ENCODE measurements at places on chromosomes 3 and 15. TPM values are rescaled to one million over a fixed set of nuclear protein-coding genes. Genes with fewer than 3 reads are reported as not detected.
A peak's percentile ranks its signal among the peaks of the same experiment; 100 is the strongest.

DNA sequence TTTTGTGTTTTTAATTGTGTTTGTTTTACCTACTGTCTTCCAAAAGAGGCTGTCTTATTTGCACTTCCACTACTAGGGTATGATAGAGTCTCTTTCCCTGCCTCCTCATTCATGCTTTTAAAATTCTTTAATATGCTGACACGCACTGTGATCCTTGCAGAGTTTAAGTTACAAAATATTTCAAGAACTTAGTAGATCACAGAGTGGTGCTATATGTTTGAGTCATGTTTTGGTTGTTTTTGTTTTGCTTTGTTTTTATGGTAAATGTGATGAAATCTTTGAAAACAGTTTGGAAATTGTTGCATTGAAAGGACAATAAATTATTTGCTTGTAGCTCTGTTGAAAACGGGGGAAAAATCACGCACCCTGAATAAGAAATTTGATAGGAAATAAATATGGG, 5.9 kb upstream of the ABHD10 start:
- DNase-seq = no peak
- H3K27ac ChIP-seq = no peak overlapping the region
- no peaks in the 10 kb centered on the region for H3K27me3 ChIP-seq
- H3K4me1 ChIP-seq = no peaks in the 10 kb centered on the region
- H3K36me3 ChIP-seq = no peaks in the 10 kb centered on the region
- H3K4me3 ChIP-seq = no peak overlapping the region

GRCh38 chr15:61441891-61442290, 212.8 kb upstream of the RORA start:
- no peaks in the 10 kb centered on the region for H3K4me1 ChIP-seq
- no peaks in the 10 kb centered on the region for H3K36me3 ChIP-seq
- no peaks in the 10 kb centered on the region for H3K27me3 ChIP-seq
- H3K27ac ChIP-seq = no peak overlapping the region

DNA sequence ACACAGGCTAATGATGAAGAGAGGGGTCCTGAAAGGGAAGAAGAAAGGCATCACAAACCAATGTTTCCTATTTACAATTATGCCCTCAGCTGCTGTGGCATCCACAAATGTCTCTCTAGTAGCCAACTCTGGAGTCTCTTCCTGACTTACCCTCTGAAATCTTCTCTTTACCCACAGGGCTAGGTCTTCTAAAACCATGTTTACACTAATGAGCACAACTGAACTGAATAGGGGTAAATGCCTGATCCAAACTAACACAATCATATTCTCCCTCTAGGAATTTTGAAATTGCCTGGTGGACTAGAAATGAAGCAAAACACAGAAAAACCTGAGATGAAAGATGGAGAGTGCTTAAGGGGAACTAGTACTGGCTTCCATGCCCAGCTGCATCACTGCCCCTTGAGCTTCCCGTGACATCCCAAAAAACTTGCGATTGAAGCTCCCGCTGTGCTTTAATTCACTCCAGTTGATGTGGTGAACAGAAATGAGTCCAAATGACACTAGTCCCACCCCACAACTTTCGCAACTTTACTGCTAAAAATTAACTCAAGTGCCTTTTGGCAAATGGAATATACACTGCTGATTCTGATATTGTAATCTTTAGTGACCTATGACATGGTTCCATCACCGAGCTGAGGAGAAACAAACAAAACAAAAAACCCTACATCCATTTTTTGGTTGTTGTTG, 32.8 kb downstream of the CFAP20DC start:
- H3K4me3 ChIP-seq = no peak overlapping the region
- no peak for DNase-seq
- H3K36me3 ChIP-seq = no peaks in the 10 kb centered on the region
- H3K27me3 ChIP-seq = no peaks in the 10 kb centered on the region
- H3K4me1 ChIP-seq = no peaks in the 10 kb centered on the region
- H3K27ac ChIP-seq = no peak overlapping the region

The PLD1 gene
- total RNA-seq = 6.7 TPM

The ATP2B2 gene
- total RNA-seq = 0.35 TPM

GRCh38 chr15:39473298-39473947, 107.5 kb upstream of the THBS1 start:
- H3K27ac ChIP-seq = no peak overlapping the region
- H3K4me3 ChIP-seq = no peak overlapping the region
- no peaks in the 10 kb centered on the region for H3K27me3 ChIP-seq
- no peaks in the 10 kb centered on the region for H3K4me1 ChIP-seq

The CTXND1 gene
- total RNA-seq = not detected

- no peaks in the 10 kb centered on the region for H3K4me1 ChIP-seq
- H3K27ac ChIP-seq = no peak overlapping the region
- H3K36me3 ChIP-seq = no peaks in the 10 kb centered on the region
- H3K27me3 ChIP-seq = no peaks in the 10 kb centered on the region
Measured at GRCh38 chr3:75224412-75224811, 439.7 kb upstream of the FRG2C start.

- no peaks in the 10 kb centered on the region for H3K27me3 ChIP-seq
- no peak for DNase-seq
- no peaks in the 10 kb centered on the region for H3K4me1 ChIP-seq
Measured at GRCh38 chr3:12507591-12508281, 23.5 kb downstream of the TSEN2 start.

The GPR149 gene
- not detected for total RNA-seq

DNA sequence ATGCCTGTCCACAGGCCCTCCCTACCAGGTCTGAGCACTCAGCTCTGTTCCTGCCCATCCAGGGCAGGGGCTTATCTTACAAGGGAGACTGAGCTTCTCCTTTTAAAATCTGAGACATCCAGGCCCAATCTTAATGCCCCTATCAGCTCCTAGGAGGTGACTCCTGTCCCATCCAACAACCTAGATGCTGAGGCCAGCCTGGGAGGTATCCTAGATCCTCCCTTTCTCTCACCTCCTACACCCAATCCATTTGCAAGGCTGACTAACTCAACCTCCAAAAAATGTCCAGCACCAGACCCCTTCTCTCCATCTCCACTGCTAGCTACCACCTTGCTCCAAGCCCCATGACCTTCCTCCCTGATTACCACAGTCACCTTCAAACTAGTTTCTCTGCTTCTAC, 17.4 kb downstream of the LHFPL4 start:
- H3K4me3 ChIP-seq = no peak overlapping the region
- no peaks in the 10 kb centered on the region for H3K4me1 ChIP-seq

The SAMMSON gene
- total RNA-seq = not detected

- no peaks in the 10 kb centered on the region for H3K27me3 ChIP-seq
- DNase-seq = no peak
- no peak overlapping the region for H3K27ac ChIP-seq
- H3K4me3 ChIP-seq = no peak overlapping the region
Measured at GRCh38 chr15:63191895-63192618, 2.7 kb downstream of the RAB8B start.

DNA sequence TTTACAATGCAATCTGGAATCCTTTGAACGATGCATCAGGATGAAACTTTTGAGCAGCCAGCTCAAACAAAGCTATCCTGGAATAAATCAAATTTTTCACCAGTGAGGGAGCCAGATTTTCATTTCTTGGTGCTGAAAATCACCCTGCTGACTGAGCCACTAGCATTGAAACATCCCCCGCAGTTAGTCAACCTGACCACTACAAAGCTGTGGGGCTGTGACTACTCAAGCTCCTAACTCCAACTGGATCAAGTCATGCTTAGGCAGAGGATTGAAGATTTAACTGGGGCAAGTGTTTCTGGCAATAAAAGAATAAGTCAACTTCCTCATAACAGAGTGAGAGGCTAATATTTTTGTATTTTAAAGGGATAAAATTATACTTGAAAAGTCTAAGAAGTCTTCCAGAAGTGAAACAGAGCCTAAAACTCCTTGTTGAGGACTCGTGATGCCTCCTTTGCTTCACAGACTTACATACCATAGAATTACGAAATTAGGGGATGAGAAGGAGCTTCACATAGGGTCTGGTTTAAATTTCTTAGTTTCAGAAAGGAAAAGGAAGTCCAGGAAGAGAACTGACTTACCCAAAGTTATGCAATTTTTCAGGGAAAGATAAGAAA, 177.8 kb downstream of the SERPINI1 start:
- H3K27me3 ChIP-seq = no peaks in the 10 kb centered on the region
- no peak overlapping the region for H3K4me3 ChIP-seq
- peak; percentile 77 for DNase-seq
- H3K27ac ChIP-seq = no peak overlapping the region
- H3K4me1 ChIP-seq = 0 out of 2 replicates have a peak, but pooled peaks cover 3% of the 10 kb centered on the region

DNA sequence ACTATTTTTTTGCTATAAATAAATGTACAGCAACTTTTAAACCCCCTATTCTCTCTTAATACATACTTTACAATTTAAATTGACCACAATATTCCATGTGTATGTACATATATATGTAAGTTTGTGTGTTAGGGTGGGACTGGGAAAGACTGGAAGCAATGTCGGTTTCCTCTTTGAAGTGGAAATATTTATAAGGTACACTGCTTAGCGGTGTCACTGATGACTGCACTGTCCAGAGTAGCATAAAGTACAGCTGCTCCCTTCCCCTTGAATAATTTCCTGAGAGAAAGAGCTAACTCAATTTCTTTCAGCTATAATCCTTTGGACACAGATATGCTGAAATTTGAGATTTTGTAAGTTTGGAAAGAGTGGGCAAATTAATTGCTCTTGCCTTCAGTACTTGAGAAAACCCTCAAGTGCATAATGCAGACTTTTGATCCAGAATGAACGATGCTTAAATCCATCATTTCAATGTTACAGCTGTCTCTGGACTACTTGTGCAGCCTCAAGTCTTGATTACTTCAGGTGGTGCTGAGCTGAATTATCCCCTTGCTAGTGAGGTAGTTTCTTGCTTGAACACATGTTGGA, 267.0 kb upstream of the CFAP20DC start:
- H3K27me3 ChIP-seq = no peaks in the 10 kb centered on the region
- no peak for DNase-seq
- H3K36me3 ChIP-seq = no peaks in the 10 kb centered on the region
- no peak overlapping the region for H3K27ac ChIP-seq
- H3K4me1 ChIP-seq = no peaks in the 10 kb centered on the region

DNA sequence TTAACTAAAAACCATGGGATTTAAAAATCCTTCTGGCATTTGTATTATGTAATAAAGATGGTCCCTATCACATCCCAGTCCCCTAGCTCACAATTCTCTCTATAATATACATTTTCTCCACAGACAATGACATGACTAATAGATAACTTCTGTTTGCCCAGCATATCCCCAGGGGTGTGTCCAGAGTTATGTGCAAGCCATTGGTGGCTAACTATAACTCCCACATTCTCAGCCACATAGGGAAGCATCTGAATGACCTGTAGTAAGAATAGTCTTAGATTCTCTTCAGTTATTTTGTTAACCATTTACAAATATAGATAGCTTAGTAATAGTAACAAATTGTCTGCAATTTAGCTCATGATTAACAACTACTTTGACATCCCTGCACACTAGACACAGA, 52.2 kb upstream of the RBSN start:
- H3K36me3 ChIP-seq = no peaks in the 10 kb centered on the region
- H3K27ac ChIP-seq = no peak overlapping the region
- DNase-seq = no peak
- no peaks in the 10 kb centered on the region for H3K27me3 ChIP-seq
- H3K4me1 ChIP-seq = no peaks in the 10 kb centered on the region

GRCh38 chr15:77901251-77901881, 176.1 kb downstream of the TBC1D2B start:
- H3K27me3 ChIP-seq = no peaks in the 10 kb centered on the region
- no peaks in the 10 kb centered on the region for H3K4me1 ChIP-seq
- DNase-seq = no peak
- no peak overlapping the region for H3K4me3 ChIP-seq
- no peaks in the 10 kb centered on the region for H3K36me3 ChIP-seq

- H3K27me3 ChIP-seq = no peaks in the 10 kb centered on the region
- H3K4me3 ChIP-seq = no peak overlapping the region
- H3K27ac ChIP-seq = no peak overlapping the region
- peaks cover 6% of the 10 kb centered on the region for H3K36me3 ChIP-seq
Measured at GRCh38 chr3:145387211-145387610, 773.8 kb downstream of the PLOD2 start.

The CCR3 gene
- not detected for total RNA-seq

The MEIS2 gene
- not detected for total RNA-seq

GRCh38 chr3:146217324-146217723, 33.6 kb downstream of the PLSCR4 start:
- no peak overlapping the region for H3K4me3 ChIP-seq
- no peak for DNase-seq
- H3K27me3 ChIP-seq = no peaks in the 10 kb centered on the region
- no peaks in the 10 kb centered on the region for H3K4me1 ChIP-seq

DNA sequence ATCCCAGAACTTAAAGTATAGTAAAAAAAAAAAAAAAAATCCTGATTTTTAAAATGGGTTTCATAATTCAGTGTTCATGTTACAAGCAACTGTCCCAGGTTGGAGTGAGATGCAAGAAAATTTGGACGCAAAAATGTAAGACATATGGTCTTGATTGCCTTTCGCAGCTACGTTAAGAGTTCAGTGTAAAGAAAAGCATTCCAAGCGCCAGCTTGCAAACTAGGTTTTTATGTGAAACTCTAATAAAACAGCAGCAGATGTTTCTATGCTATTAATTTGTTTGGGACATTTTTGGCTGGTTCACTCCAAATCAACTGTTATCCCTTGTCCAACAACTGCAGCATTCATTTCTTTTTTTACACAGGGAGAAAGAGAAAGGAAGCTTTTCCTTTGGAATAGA, 957.8 kb downstream of the ROBO1 start:
- DNase-seq = no peak
- H3K4me3 ChIP-seq = no peak overlapping the region
- H3K4me1 ChIP-seq = 0 out of 2 replicates have a peak, but pooled peaks cover 5% of the 10 kb centered on the region
- no peaks in the 10 kb centered on the region for H3K27me3 ChIP-seq
- H3K36me3 ChIP-seq = no peaks in the 10 kb centered on the region

The SEC61A1 gene
- 170 TPM for total RNA-seq

DNA sequence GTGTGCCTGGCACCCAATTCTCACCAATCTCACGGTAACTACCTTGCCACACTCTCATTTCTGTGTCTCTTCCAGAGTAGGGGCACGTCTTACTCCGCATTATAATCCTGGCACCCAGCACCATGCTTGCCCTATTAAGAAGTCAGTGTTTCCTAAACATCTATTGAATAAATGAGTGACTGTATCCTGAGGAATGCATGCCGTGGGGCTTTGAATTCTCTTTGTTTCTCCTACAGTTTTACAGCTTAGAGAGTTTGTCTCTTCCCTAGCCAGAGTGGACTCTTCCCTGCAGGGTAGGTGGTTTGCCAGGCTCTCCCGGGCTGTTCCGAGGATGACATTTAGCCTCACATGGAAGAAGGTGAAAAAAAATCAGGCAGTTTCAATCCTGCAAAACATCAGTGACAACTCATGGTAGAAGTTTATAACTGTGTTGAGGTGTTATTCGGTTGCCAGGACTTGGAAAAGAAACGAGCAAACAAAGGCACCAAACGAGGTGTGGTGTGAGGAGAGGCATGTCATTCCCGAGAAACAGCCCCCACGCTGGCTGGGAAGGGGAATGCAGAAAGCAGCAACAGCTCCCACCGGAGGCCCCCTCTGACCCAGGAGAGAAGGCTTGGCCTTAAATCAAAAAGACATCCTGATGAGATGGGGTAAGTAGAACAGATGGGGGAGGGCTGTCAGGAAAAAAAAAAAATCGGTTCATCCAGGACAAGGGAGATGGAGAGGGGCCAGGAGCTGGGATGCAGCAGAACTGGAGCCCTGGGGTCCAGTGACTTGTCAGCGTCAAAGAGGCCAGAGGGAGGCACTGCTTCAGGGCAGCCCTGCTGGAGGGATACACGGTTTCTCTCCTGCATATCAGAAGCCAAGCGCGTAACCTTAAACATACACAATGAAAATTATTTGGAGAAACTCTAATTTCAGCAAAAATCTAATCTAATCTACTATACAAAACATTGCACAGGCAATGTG, 168.4 kb upstream of the ARRDC4 start:
- no peaks in the 10 kb centered on the region for H3K36me3 ChIP-seq
- no peaks in the 10 kb centered on the region for H3K27me3 ChIP-seq
- peak; percentile 54 for DNase-seq
- H3K4me1 ChIP-seq = no peaks in the 10 kb centered on the region
- H3K27ac ChIP-seq = no peak overlapping the region

GRCh38 chr3:9730657-9731205, 804 bp upstream of the BRPF1 start:
- H3K27me3 ChIP-seq = no peaks in the 10 kb centered on the region
- peak overlapping the region; percentile 91 for H3K4me3 ChIP-seq
- H3K4me1 ChIP-seq = peaks cover 16% of the 10 kb centered on the region
- H3K27ac ChIP-seq = peak overlapping the region; percentile 74

Data from GM23338 (cell line).